Lung microvascular endothelial cell (primary cell): ENCODE measurements at places on chromosomes 11 and 22. TPM values are rescaled to one million over a fixed set of nuclear protein-coding genes. Genes with fewer than 3 reads are reported as not detected.

Gene FUT4
- total RNA-seq: 2.8 and 6.3 TPM in 2 replicates

GRCh38 chr22:50206599-50206998 is 5.8 kb downstream of the SELENOO start:
- DNase-seq: peak; percentile 55

DNA sequence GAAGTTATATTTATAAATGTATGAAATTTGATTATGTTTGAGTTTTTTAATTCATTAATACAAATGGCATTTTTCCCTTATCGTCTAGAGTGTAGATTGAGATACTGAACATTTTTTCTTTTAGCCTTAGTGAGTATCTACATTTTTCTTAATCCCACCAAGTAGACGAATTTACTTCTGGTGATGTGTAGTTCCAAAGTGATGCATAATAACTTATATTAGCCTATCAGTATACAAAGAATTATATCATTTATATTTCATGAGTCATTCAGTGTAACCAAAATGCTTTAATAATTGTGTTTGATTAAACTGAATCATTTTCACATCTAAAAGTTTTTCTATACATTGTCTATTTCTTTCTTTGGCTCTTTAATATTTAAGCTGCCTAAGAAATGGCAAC is 745.6 kb upstream of the LUZP2 start:
- DNase-seq: no peak

Gene OR6A2
- under 0.01 TPM in 2 replicates for total RNA-seq
